Ammon's horn (tissue), 1 donor: ENCODE measurements at places on chromosomes 6 and 20.

DNA sequence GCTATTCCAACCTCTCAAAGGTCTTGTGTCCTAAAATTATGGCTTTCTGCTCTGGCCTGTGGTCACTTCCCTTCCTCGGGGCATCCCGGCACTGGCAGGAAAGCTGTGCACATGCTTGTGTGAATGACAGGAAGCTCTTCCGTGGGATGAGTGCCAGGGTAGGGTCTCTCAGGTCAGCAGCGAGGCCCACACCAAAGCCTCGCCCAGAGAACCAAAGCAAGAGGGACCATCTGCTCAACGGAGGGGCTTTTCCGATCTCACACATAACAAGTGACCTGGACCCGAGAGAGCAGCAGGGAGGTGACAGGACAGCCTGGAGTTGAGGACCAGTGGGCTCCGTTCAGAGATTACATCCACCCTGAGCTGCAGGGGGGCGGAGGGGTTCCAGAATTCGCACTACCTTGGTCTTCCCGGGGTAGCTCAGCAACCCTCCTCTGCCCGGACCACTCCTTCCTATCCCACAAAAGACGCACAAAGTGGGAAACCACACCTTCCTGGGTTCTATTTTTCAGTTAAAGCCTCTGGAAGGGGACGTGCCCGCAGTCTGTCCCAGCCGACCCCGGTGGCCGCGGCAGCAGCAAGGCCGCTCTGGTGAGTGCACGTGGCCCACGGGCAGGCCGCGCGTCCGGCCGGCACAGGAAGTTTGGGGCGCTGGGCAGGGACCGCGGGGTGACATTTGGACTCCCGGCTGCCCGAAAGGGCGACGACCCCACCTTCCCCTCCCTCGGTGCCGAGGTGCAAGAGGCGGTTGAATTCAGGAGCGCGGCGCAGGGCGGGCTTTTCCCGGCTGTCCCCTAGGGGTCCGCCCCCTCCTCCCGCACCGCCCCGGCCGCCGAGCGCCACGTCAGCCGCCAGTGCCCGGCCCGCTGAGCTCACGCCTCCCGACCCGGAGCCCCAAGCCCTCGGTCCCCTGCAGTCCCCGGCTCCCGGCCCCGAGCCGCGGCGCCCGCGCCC is 988 bp downstream of the TXNDC5 start:
- DNase-seq: peak; percentile 43

GRCh38 chr6:11632795-11633511 is 95.4 kb downstream of the TMEM170B start:
- no peak for DNase-seq

DNA sequence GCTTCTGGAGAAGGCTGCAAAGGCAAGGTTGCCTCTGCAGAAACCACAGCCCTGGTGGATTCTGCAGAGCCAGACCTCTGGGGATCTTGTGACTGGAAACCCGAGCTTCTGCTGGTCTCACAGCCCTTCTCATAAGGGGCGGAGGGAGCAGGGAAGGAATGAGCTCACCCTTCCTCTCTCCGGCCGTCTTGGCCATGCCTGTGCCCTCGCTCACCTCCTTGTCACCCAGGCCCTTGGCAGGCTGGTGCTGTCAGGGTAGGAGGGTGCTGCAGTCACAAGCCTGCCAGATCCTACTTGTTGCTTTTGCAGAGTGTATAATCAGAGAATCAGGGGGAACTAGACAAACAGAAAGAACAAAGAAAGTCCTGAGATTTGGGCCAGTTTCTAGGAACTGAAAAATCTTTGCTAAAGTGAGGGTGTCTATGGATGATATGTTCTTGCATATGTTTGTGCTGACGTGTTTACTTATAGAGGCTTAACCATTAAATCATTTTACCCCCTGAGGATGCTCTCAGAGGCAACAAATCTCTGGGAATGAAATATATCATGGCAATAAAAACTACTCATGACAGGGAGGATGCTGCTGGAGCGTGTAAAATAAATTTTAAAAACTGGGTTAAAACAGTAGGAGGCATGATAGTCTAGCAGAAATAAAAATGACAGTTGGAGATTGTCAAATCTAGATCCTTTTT is 244.9 kb upstream of the SOX4 start:
- DNase-seq: no peak

DNA sequence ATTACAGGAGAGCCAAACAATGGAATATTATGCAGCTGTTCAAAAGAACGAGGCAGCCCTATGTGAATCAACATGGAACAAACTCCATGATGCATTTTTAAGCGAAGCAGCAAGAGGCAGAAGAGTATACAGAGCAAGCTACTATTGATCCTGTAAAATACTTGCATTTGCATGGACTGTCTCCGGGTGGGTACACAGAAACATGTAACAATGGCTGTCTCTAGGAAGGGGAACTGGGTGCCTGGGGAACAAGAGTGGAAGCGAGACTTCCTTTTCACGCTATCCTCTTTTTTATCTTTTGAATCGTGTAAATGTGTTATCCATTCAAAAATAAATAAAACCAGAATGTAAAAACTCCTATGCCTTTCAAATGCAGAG is 93.3 kb upstream of the SIRPA start:
- DNase-seq: no peak

DNA sequence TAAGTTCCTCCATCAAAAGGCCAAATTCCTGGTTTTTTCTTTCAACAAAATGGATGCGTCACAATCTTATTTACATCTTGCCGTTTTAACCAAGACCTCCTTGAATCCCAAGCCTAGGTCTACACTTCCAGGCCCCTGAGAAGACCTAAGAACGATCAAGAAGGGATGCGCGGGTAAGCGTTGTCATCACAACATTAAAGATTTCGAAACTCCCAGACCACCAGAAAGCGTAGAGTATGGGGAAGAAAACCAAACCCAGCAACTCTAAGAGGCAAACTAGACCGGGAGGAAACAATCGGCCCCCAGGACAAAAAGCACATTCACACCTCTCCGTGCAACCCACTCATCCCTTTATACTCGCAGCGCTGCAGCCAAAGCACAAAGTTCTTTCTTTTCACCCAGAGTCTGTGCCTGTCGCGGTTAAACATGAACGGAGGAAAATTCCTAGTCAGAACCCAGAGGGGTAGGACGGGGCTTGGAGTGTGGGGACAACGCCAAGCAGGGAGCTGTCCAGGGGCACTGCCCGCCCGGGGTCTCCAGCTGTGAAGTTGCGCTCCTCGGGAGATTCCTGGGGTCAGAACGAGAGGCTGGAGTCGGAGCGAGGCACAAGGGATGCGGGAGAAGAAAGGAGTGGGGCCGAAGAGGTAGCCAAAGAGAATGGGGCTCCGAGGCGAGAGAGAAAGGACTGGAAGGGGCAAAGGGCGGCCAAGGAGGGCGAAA is 725 bp downstream of the OSER1 start:
- DNase-seq: no peak

- DNase-seq: peak; percentile 38
Observed at GRCh38 chr20:19916531-19917485, 100.4 kb upstream of the NAA20 start.

- peak; percentile 35 for DNase-seq
Observed at GRCh38 chr6:25404693-25405169, 125.6 kb downstream of the CARMIL1 start.

GRCh38 chr20:33076662-33077372 is 2.6 kb upstream of the BPIFB4 start:
- DNase-seq: peak; percentile 45

DNA sequence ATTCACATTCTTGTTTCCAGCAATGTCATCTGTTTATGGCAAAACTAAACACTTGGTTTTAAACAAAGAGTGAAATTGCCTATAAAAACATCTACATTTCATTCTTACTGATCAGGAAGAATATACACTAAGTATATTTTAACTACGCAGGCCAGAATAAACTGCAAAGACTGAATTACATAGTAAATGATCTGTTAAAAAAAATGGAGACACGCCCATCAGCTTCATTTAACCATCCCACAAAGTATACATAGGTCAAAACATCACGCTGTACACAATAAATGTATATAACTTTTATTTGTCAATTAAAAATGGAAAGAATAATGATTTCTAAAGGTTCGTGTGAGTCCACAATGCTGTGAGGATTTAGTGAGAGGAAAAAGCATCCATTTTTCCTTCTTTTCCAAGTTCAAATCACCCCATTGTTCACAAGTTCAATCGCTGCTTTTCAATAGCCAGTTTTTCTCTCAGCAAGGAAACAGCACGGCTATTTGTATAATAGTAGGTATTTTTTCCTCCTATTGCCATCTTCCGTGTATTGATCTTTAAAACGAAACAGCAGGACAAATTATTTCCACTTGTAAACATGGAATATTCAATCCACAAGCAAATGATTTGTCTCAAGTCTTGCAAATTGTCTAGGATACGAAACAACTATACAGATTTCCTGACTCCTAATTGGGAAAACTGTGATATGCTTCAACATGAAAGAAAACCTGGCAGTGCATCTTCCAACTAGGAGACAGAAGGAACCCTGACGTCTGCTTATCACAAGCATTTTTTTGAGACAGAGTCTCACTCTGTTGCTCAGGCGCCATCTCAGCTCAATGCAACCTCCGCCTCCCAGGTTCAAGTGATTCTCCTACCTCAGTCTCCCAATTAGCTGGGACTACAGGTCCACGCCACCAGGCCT is 10.6 kb downstream of the SFT2D1 start:
- DNase-seq: no peak

DNA sequence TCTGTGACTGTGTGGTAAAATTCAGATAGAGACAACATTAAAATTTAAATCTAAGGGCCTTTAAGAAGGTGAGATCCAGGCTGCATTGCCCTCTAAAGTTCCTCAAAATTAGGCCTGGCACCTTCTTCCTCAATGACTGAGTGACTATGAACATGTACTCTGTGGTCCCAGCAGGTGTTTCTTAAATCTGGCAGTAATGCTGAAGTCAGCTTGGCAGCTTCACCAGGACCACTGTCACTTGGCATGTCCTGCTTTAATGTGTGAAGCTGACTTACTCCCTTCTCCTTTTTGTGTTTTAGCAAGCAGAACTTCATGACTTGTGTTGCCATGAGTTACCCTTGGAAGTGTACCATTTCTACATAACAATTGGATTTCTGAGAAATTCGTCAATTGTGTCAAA is 141.7 kb downstream of the NKAIN2 start:
- no peak for DNase-seq

GRCh38 chr20:32062776-32063170 is 10.7 kb downstream of the HCK start:
- DNase-seq: peak; percentile 81

- peak; percentile 62 for DNase-seq
Observed at GRCh38 chr6:116536216-116536621, 9.3 kb downstream of the TRAPPC3L start.

DNA sequence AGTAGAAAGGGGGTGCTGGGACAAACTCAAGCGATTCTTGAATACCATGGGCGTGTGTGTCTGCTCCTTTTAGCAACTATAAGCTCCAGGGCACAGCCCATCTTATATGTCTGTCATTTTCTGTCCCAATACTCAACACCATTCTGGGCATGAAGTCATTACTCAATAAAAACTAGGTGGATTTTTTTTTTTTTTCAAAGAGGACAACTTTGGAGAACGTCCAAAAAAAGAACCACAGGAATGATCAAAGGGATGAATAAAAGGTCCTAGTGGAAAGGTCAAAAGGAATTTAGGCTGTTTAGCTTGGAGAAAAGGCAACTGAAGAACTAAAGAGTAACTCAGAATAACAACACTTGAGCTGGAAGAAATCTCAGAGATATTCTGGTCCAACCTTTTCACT is 24.4 kb downstream of the UQCC1 start:
- DNase-seq: no peak

GRCh38 chr20:1306316-1307135 is 22.4 kb downstream of the SDCBP2 start:
- DNase-seq: no peak

DNA sequence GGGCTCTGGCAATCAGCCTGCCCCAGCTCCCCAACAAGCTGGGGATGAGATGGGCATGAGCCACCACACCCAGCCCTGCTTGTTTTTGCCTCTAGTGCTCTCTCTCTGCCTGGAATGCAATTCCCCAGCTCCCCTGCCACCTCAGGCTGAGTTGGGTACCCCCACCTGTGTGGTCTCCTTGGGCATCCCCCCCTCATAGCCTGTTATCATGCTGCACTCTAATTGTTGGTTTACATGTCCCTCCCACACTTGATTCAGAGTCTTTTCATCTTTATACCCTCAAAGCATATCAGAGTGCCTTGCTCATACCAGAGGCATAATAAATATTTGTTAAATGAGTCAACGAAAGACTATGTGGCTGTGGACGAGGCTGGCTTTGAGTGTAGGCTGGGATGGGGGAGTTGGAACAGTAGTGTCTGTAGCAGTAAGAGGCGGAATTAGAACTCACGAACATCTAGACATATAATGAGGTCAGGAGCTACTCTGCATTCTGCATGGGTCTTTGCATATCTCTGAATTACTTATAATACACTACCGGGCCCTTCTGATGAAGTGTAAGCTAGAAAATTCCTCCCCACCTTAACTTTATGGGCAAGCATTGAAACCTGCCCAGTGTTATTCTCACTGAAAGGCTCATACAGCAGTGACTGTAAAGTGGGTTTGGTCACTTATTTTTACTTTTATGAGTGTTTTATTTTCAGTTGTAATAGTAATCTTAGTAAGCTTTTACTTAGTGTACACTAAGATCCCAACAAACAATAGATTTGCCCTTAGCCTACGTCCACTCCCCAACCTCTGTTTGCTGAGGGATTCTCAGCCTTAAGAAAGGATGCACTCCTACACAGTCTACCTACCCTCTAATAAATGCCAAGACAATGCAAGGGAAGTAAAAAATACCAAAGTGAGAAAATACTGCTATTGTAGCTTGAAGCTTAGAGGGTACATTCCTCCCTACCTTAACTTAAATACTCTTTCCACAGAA is 58.7 kb downstream of the EDN1 start:
- no peak for DNase-seq
